WTC11 (cell line): ENCODE measurements at places on chromosomes 4 and X. TPM values are rescaled to one million over a fixed set of nuclear protein-coding genes. Genes with fewer than 3 reads are reported as not detected.

GRCh38 chr4:97374526-97374925, 768.8 kb downstream of the STPG2 start:
- peaks cover 23% of the 10 kb centered on the region for H3K36me3 ChIP-seq
- DNase-seq, result no peak
- H3K4me1 ChIP-seq, result peaks cover 4% of the 10 kb centered on the region; the same call in 1 of the 2 replicates
- no peak overlapping the region for H3K4me3 ChIP-seq

GRCh38 chrX:140050906-140051305, 85.6 kb upstream of the CXorf66 start:
- DNase-seq, result no peak
- no peak overlapping the region for H3K27ac ChIP-seq
- no peak overlapping the region for H3K4me3 ChIP-seq
- peaks cover 31% of the 10 kb centered on the region for H3K4me1 ChIP-seq
- H3K36me3 ChIP-seq, result no peaks in the 10 kb centered on the region

DNA sequence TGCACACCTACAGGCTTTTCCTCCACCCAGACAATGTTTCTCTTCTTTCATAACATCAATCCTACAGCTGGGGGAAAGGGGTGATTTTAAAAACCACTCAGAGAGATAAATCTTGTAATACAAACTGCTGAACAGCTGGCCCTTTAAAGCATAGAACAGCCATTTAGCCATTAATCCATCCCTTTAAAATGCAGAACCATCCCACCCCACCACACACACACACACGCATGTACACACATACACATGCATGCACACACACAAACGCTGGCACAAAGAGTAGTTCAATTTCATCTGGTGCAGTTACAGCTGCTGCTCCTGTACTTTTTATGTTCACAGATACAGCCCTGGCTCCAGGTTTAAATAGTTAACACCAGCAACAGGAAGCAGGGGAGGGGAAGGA, 426.1 kb downstream of the MID1IP1 start:
- no peak for DNase-seq
- no peak overlapping the region for H3K27ac ChIP-seq
- H3K27me3 ChIP-seq, result peaks cover 19% of the 10 kb centered on the region

GRCh38 chrX:65706041-65706828, 38.8 kb downstream of the MSN start:
- H3K36me3 ChIP-seq, result peaks cover 2% of the 10 kb centered on the region; the same call in 1 of the 2 replicates
- no peak for DNase-seq
- peaks cover 28% of the 10 kb centered on the region for H3K4me1 ChIP-seq
- H3K27ac ChIP-seq, result peak overlapping the region; percentile 24; the same call in 1 of the 2 replicates

DNA sequence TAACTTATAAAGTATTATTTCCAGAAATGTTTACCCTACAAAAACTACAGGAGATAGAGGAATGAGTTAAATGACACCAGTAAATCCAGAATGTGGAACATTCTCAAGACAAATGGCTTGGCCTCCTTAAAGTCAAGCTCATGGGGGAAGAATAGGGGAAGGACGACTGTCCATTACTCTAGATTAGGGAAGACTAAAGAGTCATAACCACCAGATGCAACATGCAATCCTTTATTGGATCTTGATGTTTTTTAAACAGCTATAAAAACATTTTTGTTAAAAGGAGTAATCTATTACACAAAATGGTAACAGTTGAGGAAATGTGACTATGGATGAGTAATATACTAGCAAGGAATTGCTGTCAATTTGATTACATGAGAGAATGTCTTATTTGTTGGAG, 11.1 kb downstream of the ACOT9 start:
- DNase-seq, result no peak
- no peaks in the 10 kb centered on the region for H3K27me3 ChIP-seq
- H3K27ac ChIP-seq, result no peak overlapping the region
- H3K4me3 ChIP-seq, result no peak overlapping the region
- H3K36me3 ChIP-seq, result peaks cover 25% of the 10 kb centered on the region

DNA sequence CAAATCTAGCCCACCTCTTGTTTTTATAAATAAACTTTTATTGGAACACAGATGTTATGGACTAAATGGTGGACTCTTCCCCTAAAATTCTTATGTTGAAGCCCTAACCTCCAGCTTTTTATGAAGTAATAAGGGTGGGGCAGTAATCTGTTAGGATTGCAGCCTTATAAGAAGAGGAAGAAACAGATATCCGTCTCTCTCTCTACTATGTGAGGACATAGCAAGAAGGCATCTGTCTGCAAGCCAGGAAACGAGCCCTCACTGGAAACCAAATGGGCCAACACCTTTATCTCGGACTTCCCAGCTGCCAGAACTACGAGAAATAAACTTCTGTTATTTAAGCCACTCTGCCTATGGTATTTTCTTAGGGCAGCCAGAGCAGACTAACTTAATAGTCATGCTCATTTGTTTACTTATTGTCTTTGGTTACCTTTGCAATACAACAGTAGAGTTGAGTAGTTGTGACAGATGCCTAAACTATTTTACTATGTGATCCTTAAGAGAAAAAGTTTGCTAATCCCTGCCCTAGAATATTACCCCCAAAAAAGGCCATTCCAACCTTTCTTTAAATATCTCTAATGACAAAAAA, 67.4 kb downstream of the MANBA start:
- no peak overlapping the region for H3K4me3 ChIP-seq
- DNase-seq, result no peak
- no peaks in the 10 kb centered on the region for H3K4me1 ChIP-seq
- no peak overlapping the region; the same call in 1 of the 2 replicates for H3K27ac ChIP-seq
- no peaks in the 10 kb centered on the region for H3K27me3 ChIP-seq
- H3K36me3 ChIP-seq, result peaks cover 4% of the 10 kb centered on the region

The CYBB gene
- 0.11 to 0.37 TPM (median 0.22 TPM) in 3 replicates for total RNA-seq

- H3K27ac ChIP-seq, result no peak overlapping the region
- no peak for DNase-seq
- no peak overlapping the region for H3K4me3 ChIP-seq
- peaks cover 23% of the 10 kb centered on the region for H3K4me1 ChIP-seq
These were observed 133.6 kb downstream of the GPM6A start for GRCh38 chr4:175678451-175678850.

GRCh38 chr4:13371048-13371447, 113.1 kb downstream of the RAB28 start:
- no peak overlapping the region for H3K4me3 ChIP-seq
- no peak overlapping the region for H3K27ac ChIP-seq
- no peak for DNase-seq
- no peaks in the 10 kb centered on the region for H3K27me3 ChIP-seq
- H3K4me1 ChIP-seq, result no peaks in the 10 kb centered on the region

The PHOX2B gene
- not detected in 3 replicates for total RNA-seq

- peak; percentile 16 for DNase-seq
- H3K27ac ChIP-seq, result peak overlapping the region; percentile 93
- H3K4me1 ChIP-seq, result peaks cover 44% of the 10 kb centered on the region
- no peak overlapping the region; the same call in 1 of the 2 replicates for H3K4me3 ChIP-seq
- H3K27me3 ChIP-seq, result no peaks in the 10 kb centered on the region
These were observed 212.5 kb upstream of the CXorf66 start for GRCh38 chrX:140177821-140178220.

GRCh38 chr4:19913650-19914049, 338.1 kb upstream of the SLIT2 start:
- no peak for DNase-seq
- H3K36me3 ChIP-seq, result no peaks in the 10 kb centered on the region
- H3K27ac ChIP-seq, result no peak overlapping the region
- H3K27me3 ChIP-seq, result no peaks in the 10 kb centered on the region; the same call in 1 of the 2 replicates

The EVC2 gene
- 4.8 to 6.3 TPM (median 5.8 TPM) in 3 replicates for total RNA-seq

GRCh38 chr4:56241500-56241899, 145.8 kb downstream of the AASDH start:
- H3K36me3 ChIP-seq, result no peaks in the 10 kb centered on the region
- H3K4me1 ChIP-seq, result peaks cover 21% of the 10 kb centered on the region
- DNase-seq, result no peak
- H3K27ac ChIP-seq, result no peak overlapping the region
- H3K4me3 ChIP-seq, result no peak overlapping the region

The NLRP2B gene
- total RNA-seq, result not detected in 3 replicates

DNA sequence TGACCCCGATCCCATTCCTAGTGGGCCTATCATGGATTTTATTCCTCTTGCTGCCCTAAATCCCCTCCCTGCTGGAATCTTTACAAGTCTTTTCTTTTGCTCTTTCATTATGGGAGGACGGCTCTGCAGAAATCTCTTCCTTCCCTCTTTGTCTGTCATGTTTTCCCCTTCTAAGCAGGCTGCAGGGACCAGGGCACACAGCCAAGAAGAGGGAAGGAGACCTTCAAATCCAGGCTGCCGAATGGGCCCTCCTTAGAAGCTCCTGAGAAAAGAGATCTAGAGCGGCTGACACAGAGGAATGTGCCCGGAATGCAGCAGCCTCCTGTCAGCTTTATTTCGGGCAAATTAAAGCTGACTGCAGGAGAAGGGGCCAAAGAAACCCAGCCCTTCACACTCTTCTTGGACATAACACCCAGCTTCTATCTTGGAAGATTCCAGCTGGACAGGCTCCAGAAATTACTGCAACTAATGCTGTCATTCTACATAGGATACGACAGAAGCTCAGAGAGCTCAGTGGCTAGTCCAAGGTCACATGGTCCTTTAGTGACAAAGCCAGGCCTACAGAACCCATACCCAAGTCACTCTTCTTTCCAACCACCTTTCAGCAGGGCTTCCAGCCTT, 187.8 kb upstream of the NHS start:
- peaks cover 6% of the 10 kb centered on the region; the same call in 1 of the 2 replicates for H3K36me3 ChIP-seq
- no peak overlapping the region for H3K4me3 ChIP-seq
- no peak overlapping the region for H3K27ac ChIP-seq
- no peaks in the 10 kb centered on the region; the same call in 1 of the 2 replicates for H3K27me3 ChIP-seq
- peaks cover 2% of the 10 kb centered on the region; the same call in 1 of the 2 replicates for H3K4me1 ChIP-seq

GRCh38 chrX:915427-916229, 285.0 kb downstream of the SHOX start:
- no peaks in the 10 kb centered on the region for H3K36me3 ChIP-seq
- no peak overlapping the region for H3K4me3 ChIP-seq
- no peaks in the 10 kb centered on the region for H3K4me1 ChIP-seq
- no peak overlapping the region for H3K27ac ChIP-seq
- H3K27me3 ChIP-seq, result no peaks in the 10 kb centered on the region

- H3K4me1 ChIP-seq, result peaks cover 71% of the 10 kb centered on the region
- DNase-seq, result no peak
- H3K36me3 ChIP-seq, result no peaks in the 10 kb centered on the region
- H3K4me3 ChIP-seq, result no peak overlapping the region
- H3K27me3 ChIP-seq, result no peaks in the 10 kb centered on the region
- H3K27ac ChIP-seq, result peak overlapping the region; percentile 97
These were observed 73.6 kb upstream of the DHX15 start for GRCh38 chr4:24657768-24658617.

The USP17L29 gene
- total RNA-seq, result not detected in 3 replicates

DNA sequence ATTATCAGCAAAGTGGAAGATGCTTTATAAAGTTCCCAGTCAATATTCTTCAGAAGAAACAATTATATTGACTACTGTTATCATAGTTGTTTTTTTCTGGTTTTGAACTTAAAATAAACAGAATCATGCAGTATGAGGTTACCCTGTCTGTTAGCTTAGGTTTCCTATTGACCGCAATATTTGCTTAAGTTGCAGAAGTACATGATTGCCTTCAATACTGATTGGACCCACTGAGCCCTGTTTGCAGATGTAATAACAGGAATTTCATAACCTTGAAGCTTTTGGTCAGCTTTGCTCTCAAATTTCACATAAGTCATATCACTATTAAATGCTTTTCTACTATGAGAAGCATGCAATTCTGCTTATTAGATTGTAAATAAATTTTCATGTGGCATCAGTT, 229.1 kb upstream of the FSTL5 start:
- H3K36me3 ChIP-seq, result no peaks in the 10 kb centered on the region
- no peak overlapping the region for H3K27ac ChIP-seq
- no peaks in the 10 kb centered on the region for H3K4me1 ChIP-seq
- H3K27me3 ChIP-seq, result no peaks in the 10 kb centered on the region
- H3K4me3 ChIP-seq, result no peak overlapping the region
- no peak for DNase-seq
